ENCODE measurements at places on chromosomes 4 and X.

GRCh38 chrX:73855546-73855945 is 292.5 kb downstream of the CHIC1 start:
- peak; percentile 67 for DNase-seq

- no peak for DNase-seq
Observed at GRCh38 chr4:53986062-53986461, 78.3 kb downstream of the CHIC2 start.

DNA sequence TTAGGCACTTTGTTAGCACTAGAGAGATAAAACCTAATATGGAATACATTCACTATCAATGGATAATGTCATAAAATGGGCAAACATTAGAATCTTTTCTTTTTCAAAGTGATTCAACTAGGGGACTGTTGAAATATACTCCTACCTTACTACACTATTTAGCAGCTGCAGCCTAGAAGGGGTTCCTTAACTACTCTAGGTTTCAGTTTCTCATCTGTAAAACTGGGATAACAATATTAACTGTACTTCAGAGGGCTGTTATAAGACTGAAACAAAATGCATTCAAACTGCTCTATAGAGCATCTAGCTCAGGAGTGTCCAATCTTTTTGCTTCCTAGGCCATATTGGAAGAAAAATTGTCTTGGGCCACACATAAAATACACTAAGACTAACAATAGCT is 147.4 kb downstream of the CDS1 start:
- DNase-seq: no peak

DNA sequence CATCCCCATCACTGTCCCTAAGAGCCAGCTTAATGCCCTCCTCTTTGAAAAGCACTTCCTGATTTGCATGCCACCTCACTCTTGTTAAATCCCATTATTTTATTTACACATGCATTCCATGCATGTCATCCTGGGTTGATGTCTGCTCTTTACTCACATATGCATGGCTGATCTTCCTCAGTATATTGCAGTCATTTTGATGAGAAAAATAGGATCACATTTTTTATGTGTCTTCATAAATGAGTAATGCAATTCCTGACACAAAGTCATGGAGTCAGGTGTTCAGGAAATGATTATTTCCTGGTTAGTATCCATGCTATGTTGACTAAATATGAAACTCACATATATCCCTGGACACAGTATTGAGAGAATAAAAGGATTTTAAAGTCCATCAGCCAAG is 204.7 kb downstream of the SLIT2 start:
- DNase-seq: no peak

- no peak for DNase-seq
Observed at GRCh38 chrX:13876652-13877051, 59.8 kb upstream of the GPM6B start.
